ENCODE measurements at places on chromosomes 16 and 17. TPM values are rescaled to one million over a fixed set of nuclear protein-coding genes. Genes with fewer than 3 reads are reported as not detected.
A peak's percentile ranks its signal among the peaks of the same experiment; 100 is the strongest.

VTN gene
- not detected for total RNA-seq

- no peak overlapping the region for H3K4me3 ChIP-seq
- no peak overlapping the region for H3K27ac ChIP-seq
- DNase-seq, result no peak
Measured at GRCh38 chr16:69880640-69881133, 70.4 kb upstream of the CLEC18A start.

DNA sequence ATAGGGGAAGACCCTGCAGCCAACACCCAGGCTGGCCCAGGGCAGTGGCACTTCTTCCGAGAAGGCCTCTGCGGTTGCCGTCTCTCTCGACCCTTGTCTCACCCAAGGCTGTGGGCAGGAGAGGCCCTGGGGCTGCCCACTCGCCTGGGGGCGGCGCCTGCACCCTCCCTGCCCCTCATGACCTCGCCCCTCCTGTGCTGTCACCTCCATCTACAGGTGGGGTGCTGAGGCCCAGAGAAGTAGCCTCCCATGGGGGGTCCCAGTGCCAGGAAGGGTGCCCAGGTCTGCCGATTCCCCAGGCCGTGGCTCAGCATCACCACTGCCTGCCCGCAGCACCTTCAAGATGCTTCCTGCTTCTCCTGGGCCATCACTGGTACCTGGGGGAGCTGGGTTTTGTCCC is 992 bp downstream of the NLRC3 start:
- H3K4me3 ChIP-seq, result peak overlapping the region; percentile 30
- peaks cover 12% of the 10 kb centered on the region for H3K4me1 ChIP-seq
- H3K27me3 ChIP-seq, result peaks cover 5% of the 10 kb centered on the region

DNA sequence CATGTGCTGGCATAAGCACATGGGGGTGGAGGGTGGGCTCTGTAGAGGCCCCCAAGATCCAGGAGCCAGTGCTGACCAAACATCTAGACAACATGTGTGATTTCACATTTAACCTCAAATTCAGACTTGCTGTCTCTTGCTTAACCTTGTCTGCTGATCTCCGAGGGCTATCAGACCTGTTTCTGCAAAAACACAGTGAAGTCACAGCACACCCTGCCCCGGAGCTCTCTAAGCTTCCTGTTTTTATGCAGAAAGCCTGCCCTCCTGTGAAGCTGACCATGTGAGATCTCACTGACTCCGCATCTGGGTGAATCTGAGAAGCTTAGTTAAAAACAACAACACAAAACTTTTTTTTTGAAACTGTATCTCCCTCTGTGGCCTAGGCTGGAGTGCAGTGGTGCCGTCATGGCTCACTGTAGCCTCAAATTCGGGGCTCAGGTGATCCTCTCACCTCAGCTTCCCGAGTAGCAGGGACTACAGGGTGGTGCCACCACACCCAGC is 6.6 kb upstream of the DPEP2 start:
- H3K27ac ChIP-seq, result peak overlapping the region; percentile 78
- no peaks in the 10 kb centered on the region for H3K27me3 ChIP-seq
- H3K4me3 ChIP-seq, result no peak overlapping the region
- no peaks in the 10 kb centered on the region for H3K36me3 ChIP-seq
- H3K4me1 ChIP-seq, result peaks cover 22% of the 10 kb centered on the region

CLEC18B gene
- total RNA-seq, result not detected

TRPV2 gene
- total RNA-seq, result 6.0 TPM

DNA sequence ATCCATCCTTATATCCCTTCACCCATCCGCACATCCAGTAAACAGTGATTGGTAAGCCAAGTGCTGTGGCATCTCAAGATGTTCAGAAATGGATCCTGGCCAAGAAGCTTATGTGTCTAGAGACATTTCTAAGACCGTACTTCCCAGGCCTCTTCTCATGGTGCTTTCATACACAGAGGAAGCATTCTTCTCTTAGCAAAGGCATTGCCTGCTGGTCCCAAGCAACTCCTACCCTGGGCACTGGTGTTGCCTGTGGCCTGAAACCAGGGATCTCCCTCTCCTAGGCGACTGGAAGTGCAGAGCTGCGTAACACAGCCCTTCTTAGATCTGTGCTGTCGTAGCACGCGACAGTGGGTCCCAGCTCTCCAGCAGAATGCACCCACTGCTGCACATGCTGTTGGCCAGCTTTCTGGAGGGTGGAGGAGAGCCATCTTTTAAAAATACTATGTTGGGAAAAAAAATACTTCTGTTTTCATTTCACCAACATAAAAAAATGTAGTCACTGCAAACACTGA is 182.9 kb downstream of the CCDC182 start:
- H3K36me3 ChIP-seq, result no peaks in the 10 kb centered on the region
- no peaks in the 10 kb centered on the region for H3K27me3 ChIP-seq
- no peak overlapping the region for H3K4me3 ChIP-seq
- no peak overlapping the region for H3K27ac ChIP-seq
- no peak for DNase-seq

ASPA gene
- 1.5 TPM for total RNA-seq

C17orf100 gene
- 3.3 TPM for total RNA-seq

DNA sequence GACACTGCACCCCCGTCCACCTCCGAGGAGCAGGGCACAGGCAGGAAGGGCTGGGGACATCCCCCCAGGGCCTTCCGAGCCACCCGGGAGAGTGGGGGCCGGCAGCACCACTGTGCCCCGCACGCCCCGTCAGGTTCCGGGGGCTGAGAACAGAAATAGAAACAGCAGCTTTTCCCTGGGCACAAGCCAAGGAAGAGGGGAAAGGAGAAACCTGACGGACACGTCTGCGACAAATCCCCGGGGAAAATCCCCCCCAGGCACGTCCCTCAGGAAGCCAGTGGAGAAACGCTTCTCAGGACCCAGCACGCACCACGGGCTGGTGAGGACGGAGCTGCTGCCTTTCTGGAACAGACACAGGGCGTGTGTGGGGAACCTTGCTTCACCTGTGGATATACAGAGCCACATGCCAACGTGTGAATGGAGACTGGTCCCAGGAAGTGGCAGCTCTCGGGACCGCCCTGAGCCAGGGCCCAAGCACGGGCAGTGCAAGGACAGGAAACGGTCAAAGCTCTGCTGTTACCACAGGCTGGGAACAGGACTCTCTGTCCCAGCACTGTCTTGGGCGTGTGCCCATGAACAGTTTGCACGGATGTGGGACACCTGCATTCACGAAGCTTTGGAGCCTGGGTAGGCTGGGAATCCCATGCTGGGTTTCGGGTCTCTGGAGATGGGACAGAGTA is 1.2 kb upstream of the TMEM204 start:
- H3K4me1 ChIP-seq, result peaks cover 82% of the 10 kb centered on the region
- H3K27me3 ChIP-seq, result no peaks in the 10 kb centered on the region
- DNase-seq, result no peak
- peaks cover 6% of the 10 kb centered on the region for H3K36me3 ChIP-seq

GRCh38 chr17:74274709-74275340 is 791 bp downstream of the DNAI2 start:
- H3K4me3 ChIP-seq, result no peak overlapping the region
- peaks cover 24% of the 10 kb centered on the region for H3K27me3 ChIP-seq
- no peak overlapping the region for H3K27ac ChIP-seq
- peaks cover 31% of the 10 kb centered on the region for H3K4me1 ChIP-seq
- no peak for DNase-seq

GRCh38 chr16:54185045-54185444 is 101.5 kb downstream of the IRX3 start:
- H3K4me1 ChIP-seq, result no peaks in the 10 kb centered on the region
- H3K36me3 ChIP-seq, result no peaks in the 10 kb centered on the region
- DNase-seq, result no peak
- H3K4me3 ChIP-seq, result no peak overlapping the region
- no peak overlapping the region for H3K27ac ChIP-seq

DNA sequence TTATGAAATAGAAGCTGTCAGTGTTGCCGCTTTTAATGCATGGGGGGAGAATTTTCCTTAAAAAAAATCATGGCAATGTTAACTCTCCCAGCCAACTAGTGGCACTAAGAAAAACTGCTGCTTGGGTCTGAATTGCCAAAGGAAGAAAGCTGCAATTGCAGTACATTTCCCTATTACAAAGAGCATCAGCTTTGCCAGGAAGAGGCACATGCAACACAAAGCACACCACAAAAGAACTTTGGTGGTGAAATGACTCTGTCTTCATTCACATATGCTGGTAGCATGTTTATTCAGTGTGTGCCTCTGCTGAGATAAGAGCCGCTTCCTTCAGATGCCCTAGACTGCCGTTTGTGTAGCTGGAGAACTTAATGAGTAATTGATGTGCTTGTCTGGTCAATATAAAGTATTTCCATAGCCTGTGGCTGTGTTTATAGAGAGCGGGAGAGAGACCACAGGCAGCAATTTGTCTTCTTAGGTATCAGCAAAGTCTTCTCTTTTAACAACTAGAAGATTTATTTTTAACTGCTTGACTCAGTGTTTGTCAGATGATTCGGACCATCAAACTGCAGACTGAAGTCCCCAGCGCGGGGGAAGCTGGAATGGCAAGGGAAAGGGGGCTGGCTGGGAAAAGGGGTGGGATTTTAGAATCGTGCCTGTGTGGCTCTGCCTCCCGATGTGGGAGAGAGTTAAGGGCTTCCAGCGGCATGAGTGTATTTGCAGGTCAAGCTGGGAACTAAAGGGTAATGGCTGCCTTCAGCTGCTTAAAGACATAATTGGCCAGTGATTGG is 115.1 kb downstream of the MRTFB start:
- peak overlapping the region; percentile 41 for H3K4me3 ChIP-seq
- H3K36me3 ChIP-seq, result no peaks in the 10 kb centered on the region
- peaks cover 17% of the 10 kb centered on the region for H3K4me1 ChIP-seq
- no peak for DNase-seq

GRCh38 chr16:71230122-71230845 is at the start of gene HYDIN:
TSS of gene HYDIN (minus strand) at chr16:71230722. CDS start at chr16:71186895, 43,827 bp downstream.
- H3K4me1 ChIP-seq, result peaks cover 6% of the 10 kb centered on the region
- H3K27me3 ChIP-seq, result peaks cover 13% of the 10 kb centered on the region
- no peaks in the 10 kb centered on the region for H3K36me3 ChIP-seq
- H3K4me3 ChIP-seq, result peak within 1 kb of the TSS; percentile 6

CTRB2 gene
- not detected for total RNA-seq

DNA sequence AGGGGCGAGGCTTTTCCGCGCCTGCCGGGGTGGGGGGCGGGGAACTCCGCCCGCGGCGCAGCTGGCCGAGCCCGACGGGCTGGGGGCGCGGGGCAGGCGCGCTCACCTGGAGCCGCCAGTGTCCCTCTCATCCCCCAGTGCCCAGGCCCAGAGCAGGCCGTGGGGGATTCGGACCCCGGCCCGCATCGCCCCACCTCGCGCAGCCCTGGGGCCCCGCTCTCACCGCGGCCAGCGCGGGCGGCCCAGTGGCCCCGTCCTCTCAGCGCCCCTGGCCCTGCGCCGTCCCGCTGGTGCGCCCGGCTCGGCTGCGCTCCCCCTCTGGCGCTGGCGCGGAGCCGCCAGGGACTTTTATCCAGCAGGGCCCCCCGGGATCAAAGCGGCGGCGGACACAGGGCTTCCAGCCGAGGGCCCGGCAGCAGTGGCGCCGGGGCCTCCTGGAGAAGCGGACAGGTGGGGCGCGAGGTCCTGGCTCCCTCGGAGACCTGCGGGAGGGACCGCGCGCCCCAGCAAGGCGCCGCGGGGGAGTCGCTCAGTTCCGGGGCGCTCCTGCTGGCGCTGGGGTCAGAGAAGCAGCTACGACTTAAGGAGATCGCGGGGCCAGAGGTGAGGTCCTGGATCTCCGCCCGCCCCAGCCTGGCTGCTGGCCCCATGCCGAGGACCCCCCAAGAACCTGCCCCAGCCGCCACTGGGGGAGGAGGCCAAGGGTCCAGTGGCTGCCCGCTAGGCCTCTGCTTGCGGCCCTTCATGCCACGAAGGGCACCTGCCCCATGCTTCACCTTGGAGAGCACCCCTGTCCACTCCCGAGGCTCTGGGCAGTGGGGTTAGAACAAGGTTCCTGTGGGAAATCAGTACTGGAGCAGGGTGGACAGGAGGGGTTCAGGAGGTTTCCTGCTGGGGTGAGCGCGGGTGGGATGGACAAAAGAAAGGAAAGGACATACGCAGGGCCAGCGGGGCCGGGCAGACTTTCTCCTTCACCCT is 823 bp upstream of the NOTUM start:
- H3K4me1 ChIP-seq, result peaks cover 35% of the 10 kb centered on the region
- H3K27ac ChIP-seq, result no peak overlapping the region
- no peaks in the 10 kb centered on the region for H3K36me3 ChIP-seq
- H3K27me3 ChIP-seq, result peaks cover 70% of the 10 kb centered on the region
- no peak for DNase-seq

AANAT gene
- total RNA-seq, result not detected

KRTAP9-2 gene
- total RNA-seq, result not detected

DNA sequence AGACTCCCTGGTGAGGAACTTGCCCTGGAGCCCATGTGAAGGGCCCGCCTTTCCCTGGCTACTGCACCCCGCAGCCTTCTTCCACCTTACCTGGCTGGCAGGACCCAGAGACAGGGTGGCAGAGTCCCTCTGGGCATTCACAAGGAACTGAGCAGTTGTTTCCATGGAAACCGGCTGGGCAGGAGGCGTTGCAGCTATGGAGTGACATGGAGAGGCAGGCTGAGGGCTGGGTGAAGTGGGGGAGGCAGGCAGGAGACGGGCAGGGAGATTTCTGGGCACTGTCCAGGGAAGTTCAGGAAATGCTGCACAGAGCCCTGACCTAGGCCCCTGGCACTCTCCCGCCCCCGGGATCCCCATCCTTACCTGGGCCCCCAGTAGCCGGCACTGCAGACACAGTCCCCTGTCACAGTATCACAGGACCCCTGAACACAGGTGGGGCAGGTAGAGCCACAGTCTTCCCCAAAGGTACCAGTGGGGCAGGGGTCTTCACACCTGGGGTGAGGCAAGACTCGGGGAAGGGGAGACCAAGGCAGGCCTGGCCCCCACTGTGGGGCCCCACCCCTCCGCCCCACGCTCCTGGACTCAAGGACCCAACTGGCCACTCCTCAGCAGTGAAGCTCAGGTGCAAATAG is 5.9 kb downstream of the SCARF1 start:
- no peak for DNase-seq
- peaks cover 6% of the 10 kb centered on the region for H3K36me3 ChIP-seq
- no peak overlapping the region for H3K27ac ChIP-seq
- H3K4me3 ChIP-seq, result no peak overlapping the region
- H3K27me3 ChIP-seq, result no peaks in the 10 kb centered on the region

GRCh38 chr17:1485423-1486376 is 6.8 kb downstream of the MYO1C start:
- peaks cover 30% of the 10 kb centered on the region for H3K36me3 ChIP-seq
- no peak for DNase-seq
- H3K27ac ChIP-seq, result peak overlapping the region; percentile 97

CFAP119 gene
- total RNA-seq, result 5.9 TPM

DNA sequence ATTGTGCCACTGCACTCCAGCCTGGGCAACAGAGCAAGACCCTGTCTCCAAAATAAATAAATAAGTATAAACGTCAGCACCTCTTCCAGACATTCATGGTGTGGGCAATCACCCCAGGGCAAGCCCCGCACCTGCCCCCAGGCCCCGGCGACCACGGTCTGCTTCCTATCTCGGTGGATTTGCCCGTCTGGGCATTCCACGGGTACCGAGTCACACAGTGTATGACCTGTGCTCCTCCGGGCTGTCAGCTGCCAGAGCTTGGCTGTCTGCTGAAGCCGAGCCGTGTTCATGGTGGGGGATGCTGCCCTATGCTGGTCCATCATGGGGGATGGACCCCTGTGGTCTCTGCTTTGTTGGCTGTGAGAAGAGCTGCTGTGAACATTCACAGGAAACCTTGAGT is 15.4 kb downstream of the CYBC1 start:
- no peak overlapping the region for H3K4me3 ChIP-seq
- DNase-seq, result no peak
- H3K4me1 ChIP-seq, result no peaks in the 10 kb centered on the region
- H3K27ac ChIP-seq, result no peak overlapping the region
